ENCODE measurements at places on chromosomes 1 and 21.

GRCh38 chr21:29434081-29434480 is 135.4 kb downstream of the BACH1 start:
- DNase-seq: no peak

DNA sequence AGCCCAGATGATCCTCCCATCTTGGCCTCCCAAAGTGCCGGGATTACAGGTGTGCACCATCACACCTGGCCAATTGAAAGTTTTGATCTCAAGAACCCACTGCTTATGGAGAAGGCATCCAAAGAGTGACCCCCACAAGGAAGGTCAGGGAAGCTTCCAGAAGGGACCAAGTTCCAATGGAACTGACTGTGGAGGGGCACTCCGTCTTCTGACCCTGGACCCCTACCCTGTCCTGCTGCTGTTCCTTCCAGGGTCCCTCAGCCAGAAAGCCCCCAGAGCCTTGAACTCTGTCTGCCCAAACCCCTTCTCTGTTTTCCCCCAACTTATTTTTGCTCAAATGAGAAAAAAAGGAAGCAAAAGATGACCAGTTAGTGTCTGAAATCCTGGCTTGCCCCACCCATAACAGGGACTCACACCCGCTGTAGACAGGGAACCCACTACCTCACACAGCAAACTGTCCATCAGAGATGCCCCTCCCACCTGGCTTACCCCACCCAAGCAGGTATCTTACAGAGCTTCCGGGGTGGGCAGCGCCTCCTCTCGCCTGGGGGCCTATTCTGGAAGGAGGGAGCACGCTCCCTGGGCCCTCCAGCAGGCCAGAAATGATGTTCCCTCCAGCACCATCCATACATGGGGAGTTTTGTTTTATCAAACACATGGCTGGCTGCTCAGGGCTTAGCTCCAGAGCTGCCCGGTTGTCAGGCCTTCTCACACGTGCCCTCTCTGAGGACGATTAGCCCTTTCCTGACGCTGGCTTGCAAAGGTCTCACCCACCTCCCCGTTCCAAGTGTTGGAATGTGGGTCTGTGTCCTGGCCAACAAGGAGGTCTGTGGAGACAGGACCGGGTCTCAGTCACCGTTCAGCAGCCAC is 3.1 kb upstream of the WNT3A start:
- DNase-seq: no peak

GRCh38 chr1:57163789-57164188 is 198.0 kb upstream of the C8B start:
- no peak for DNase-seq

DNA sequence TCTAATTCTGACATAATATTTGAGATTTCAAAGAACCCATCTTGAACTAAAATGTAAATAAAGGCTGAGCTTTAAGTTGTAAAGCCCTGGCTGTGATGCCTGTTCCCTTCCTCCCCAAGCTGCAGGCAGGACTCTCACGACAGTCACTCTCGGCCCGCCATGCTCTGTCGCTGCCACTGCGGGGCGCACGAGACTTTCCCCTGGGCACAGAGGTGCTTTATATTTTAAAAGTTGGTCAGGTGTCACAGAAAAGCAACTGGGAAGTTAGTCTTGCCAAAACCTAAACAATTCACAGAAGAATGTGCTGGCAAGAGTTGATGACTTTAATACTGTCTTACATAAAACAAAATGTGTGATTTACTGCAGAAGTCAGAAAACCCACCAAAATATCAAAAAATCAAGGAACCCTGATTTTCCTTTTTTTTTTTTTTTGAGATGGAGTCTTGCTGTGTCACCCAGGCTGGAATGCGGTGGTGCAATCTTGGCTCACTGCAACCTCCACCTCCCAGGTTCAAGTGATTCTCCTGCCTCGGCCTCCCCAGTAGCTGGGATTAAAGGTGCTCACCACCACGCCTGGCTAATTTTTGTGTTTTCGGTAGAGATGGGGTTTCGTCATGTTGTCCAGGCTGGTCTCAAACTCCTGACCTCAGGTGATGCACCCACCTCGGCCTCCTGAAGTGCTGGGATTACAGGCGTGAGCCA is 10.7 kb downstream of the LRRC47 start:
- no peak for DNase-seq

- no peak for DNase-seq
Measured at GRCh38 chr21:37606549-37606948, 240.0 kb downstream of the DYRK1A start.

- no peak for DNase-seq
Measured at GRCh38 chr1:155026588-155026987, 7.0 kb downstream of the DCST2 start.

DNA sequence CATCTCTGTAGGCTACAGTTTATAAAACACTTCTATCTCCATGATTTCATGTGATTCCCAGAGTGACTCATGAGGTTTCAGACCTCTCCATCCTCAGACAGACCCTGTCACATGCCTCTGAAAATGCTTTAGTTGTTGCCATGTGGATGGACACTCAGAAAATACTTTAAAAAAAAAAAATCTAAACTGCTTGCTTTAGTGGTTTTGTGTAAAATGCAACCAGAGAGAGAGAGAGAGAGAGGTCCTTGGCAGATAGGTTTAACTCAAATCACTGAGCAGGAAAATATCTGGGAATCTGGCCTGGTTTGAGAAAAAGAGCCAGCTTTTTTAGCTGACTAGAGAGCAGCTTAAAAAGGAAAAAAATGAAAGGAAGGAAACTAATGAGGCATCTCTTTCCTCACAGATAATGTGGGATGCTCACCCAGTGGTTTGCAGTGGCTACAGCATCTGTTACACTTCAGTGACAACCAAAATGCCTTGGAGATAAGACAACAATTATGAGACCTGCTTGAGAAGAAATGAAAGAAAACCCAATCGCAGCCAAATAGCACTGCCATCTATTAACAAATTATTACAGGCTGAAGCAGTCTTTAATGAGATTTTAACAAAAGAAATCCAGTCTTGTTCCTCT is 54.6 kb upstream of the SYT14 start:
- DNase-seq: no peak

DNA sequence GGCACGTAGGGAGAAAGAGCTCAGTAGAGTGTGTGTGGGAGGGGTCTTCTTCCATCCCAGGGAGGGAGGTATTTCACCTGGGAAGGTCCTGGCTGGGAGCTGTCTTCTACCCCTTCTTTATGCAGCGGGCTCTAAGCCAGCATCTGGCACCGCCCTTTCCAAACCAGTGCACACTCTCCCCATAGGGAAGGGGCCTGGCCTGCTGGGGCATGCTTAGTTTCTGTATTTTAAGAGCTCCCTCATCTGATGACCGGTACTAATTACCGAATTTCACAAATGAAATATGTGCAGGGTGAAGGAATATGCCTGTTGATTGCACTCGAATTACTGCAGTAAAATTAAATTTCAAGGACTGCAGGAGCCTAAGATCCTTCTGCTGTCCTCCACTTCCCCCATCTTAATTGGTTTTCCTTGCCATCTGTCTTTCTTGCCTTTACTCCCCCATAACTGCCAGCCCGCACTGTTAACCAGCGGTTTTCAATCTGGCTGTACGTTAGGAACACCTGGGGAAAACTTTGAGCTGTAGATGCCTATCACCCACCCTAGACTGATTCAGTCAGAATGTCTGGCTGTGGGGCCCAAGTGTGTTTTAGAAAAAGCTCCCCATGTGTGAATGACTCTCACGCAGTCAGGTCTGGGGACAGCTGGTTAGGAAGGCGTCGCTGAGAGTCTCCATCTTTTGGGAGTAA is 20.1 kb downstream of the GALNT2 start:
- DNase-seq: no peak

- no peak for DNase-seq
Measured at GRCh38 chr1:89270423-89270822, 2.2 kb downstream of the GBP5 start.

DNA sequence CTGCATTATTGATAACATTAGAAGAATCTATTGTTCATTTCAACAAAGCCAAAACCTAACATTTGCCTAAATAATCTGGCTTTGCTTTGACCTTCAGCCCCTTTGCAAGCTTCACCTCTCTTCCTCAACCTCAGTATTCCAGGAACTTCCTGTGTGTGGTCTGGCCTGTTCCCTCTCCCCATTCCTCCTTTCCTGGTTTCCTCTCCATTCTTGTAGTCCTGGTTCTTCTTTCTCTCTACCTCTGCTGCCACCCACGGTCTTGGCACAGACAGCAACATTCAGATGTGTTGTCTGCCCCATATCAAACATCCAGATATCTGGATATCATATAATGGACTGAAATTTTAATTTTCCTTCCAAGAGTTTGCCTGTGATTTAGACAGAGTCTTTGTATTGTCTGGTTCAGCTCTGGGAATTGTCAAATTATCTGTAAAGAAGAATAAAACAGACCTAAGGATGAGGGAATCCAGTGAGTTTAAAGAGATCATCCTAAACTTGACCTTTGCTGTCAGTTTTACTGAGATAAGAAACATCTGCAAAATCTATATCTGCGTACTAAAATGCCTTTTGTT is 148.1 kb upstream of the KCTD3 start:
- DNase-seq: no peak

DNA sequence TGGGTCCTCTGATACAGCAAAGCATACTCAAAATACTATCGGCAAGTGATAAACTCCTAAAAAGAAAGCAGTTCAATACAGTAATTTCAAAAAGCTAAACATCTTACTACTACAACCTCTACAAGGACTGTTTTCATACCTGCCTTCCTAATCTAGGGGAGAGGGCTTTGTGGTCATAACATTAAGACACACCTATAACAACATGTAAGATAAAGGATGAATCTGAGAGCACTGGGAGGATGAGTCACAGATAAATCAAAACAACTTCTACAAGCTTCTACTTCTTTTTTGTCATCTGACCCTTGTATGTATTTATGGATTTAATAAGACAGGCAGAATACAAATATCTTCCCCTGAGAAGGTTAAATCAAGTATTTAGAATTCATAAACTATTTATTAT is 40.0 kb downstream of the LTN1 start:
- no peak for DNase-seq

DNA sequence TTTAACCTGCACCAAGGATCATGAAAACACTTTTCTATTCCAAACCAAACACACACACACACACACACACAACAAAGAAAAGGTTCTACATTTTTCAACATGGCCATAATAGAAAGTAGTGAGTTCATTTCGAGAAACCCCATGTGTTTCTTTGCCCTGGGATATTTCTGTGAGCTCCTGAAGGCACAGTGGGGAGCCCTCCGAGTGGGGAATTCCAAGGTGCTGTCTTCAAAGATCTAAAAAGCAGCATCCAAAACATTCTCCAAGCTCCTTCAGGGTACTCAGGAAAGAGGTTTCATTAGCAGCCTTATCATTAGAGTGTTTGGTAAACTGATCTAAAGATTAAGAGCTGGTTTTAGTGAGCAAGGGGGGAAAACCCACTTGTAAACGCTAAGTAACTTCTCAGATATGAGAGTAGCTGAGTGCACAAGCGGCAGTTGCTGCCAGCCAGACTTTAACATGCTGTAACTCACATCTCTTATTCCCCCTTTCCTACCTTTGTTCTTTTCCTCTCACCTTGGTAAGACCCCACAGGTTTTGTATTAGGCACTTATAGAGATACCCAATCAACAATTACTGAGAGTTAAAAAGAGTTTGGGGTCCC is 38.3 kb downstream of the ZC3H11B start:
- no peak for DNase-seq

DNA sequence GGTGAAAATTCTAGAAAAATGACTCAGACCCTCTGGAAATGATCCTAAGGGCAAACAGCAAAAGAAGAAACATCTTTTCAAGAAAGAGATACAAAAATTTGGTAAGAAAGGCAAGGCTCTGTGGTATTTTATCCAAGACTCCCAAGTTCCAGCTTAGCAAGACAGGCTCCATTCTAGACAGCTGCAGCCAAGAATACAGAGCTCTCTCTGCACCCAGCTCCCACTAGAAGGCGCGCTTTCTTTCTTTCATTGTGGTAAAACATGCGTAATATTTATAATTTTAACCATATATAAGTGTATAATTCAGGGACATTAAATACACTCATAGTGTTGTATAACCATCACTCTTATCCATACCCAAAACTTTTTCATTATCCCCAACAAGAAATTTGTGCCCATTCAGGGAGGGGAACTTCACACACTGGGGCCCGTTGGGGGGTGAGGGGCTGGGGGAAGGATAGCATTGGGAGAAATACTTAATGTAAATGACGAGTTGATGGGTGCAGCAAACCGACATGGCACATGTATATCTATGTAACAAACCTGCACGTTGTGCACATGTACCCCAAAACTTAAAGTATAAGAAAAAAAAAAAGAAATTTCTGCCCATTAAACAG is 2.2 kb upstream of the HFM1 start:
- DNase-seq: no peak

GRCh38 chr1:89999628-90000027 is 4.7 kb downstream of the ZNF326 start:
- no peak for DNase-seq

DNA sequence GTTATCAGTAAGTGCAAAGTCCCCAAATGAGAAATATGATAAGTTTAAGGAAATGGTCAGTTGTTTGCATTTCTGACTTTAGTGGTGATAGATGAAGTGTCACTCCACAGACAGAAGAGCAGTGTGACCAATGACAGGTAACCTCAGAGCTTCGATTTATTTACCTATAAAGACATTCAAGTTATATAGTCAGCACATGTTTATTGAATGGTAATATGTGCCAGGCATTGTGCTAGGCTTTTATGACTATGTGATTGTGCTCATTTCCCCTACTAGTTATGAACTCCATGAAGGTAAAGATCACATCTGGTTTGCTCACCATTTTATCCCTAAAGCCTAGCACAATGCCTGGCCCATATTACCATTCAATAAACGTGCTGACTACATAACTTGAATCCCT is 222.4 kb downstream of the HHIPL2 start:
- DNase-seq: no peak

DNA sequence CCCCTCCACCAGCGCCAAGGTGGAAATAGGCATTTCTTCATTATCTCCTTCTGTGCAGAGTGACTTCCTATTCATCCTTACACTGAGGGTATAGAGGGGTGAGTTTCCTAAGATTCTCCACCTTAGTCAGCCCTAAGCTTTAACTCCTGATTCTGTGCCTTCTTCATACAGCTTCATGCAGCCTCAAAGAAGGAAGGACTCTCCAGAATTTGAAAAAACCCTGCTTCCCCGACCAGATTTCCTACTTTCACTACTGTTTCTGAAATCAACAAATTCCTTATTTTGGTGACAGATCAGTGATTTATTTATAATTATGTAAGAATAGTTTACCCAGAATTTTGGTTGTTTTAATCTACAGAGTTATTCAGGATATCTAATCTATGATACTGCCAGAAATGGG is 28.6 kb downstream of the GFI1 start:
- no peak for DNase-seq

GRCh38 chr21:28537371-28538079 is 455.2 kb downstream of the LTN1 start:
- DNase-seq: no peak
